ENCODE measurements at places on chromosomes 5 and 9.

GRCh38 chr5:80668016-80668969 is 13.5 kb upstream of the DHFR start:
- no peak for DNase-seq

DNA sequence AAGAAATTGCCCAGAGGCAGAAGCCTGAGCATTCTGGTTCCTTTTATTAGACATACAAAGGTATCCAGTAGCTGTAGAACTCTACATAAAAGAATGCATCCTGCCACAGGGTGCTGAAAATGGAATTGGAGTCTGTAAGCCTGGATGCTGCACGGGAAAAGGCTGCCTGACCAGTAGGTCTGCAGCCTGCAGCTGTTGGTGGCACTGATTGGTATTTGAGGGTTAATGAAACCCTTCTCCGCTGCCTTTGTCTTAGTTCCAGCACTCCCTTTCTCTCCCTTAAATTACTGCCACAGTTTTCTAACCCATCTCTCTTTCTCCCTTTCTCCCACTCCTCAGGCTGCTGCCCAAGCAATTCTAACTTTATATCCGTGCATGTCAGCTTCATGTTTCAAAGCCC is 64.7 kb downstream of the BRINP1 start:
- no peak for DNase-seq

DNA sequence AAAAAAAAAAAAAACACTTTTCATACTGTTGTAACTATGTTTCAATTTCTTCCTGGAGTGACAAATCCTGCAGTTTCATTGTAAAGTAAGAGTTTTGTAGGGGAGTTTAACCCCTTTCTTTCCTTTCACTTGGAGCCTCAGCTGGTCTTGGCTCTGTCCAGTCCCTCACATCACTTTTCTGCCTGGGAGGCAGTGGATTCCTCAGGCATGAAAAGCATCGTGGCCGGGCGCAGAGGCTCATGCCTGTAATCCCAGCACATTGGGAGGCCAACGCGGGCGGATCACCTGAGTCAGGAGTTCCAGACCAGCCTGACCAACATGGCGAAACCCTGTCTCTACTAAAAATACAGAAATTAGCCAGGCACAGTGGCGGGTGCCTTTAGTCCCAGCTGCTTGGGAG is 45.6 kb upstream of the MYO10 start:
- no peak for DNase-seq

DNA sequence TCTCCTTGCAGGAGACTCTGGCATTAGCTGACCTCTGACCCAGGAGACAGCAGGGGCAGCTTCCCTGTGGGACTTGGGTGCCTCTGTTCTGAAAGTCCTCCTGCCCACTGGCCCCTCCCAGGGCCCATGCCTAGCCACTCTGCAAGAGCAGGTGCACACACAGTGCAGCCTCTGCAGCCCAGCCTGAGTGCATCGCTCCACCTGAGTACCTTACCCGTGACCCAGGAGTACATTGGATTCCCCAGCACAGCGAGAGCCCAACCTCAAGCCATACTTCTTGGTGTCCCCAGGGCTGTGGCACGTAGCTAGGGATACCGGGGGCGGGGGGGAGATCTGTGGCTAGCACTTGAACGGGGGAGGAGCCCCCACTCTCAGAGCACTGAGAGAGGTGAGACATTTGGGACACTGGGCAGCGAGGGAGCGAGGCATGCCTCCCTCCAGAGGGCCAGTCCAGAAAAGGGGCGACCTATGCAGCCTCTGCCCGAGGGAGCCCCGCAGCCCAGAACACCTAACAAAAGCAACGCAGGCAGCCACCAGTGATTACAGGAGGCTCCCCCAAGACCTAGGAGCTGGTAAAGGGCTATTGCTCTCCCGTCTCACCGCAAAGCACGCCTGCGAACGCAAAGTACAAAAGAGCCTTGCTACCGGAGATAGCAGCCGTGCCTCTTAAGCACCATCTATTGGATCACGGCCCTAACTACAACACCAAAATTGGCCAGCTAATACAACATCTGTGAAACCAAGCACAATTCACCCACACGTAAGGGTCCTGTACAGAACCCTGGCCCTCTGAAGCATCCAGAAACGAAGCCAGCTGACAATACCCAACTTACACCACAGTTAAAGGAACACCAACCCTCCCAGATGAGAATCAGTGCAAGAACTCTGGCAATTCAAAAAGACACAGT is 826 bp upstream of the PRDM9 start:
- DNase-seq, result peak; percentile 29

- DNase-seq, result no peak
These were observed 83.5 kb downstream of the RANBP17 start for GRCh38 chr5:170945275-170945674.

GRCh38 chr5:180799902-180800801 is 2.5 kb downstream of the MGAT1 start:
- DNase-seq, result no peak

GRCh38 chr9:128498911-128499310 is 5.6 kb upstream of the GLE1 start:
- DNase-seq, result no peak

DNA sequence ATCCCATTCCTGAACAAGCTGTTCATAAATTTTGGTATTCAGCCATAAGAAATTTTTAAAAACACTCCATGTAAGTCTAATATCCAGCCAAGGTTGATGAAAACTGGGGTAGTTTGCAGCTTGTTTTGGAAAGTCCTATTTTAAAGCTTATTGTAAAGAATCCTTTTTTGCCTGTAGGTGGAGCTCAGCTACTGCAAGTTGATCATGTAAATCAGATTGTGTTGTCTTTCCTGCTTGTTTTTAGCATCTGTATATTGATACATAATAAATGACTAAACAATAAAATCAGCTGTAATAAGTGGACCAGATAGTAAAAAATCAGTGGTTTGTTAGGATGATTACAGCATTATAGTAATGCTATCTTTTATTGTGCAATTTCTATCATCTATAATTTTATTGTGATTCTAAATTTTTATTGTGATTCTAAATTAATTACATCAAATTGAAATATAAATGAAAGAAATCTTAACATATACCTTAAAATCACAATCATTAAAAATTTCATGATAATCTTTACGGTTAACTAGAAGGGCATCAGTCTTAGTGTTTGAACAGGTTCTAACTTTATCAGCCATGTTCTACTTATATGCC is 42.4 kb downstream of the CWC27 start:
- peak; percentile 21 for DNase-seq

GRCh38 chr5:75601567-75601966 is 9.7 kb upstream of the ANKDD1B start:
- DNase-seq, result no peak

DNA sequence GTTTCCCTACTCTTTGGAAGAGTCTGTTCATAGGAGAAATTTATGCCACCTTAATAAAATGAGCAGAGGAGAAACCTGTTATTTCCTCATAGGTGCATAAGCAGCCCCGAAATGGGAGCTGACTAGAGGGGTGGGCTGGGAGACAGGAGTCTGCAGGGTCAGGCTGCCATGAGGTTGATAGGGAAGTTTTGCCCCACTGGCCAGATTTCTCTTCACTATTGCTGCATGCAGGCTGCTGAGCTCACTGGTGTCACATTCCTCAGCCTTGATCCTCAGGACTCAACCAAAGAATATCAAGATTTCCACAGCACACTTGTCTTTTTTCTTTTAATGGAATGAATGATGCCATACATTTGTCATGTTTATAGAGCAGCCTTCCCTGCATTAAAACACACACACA is 60.7 kb downstream of the BHMT start:
- DNase-seq, result no peak

DNA sequence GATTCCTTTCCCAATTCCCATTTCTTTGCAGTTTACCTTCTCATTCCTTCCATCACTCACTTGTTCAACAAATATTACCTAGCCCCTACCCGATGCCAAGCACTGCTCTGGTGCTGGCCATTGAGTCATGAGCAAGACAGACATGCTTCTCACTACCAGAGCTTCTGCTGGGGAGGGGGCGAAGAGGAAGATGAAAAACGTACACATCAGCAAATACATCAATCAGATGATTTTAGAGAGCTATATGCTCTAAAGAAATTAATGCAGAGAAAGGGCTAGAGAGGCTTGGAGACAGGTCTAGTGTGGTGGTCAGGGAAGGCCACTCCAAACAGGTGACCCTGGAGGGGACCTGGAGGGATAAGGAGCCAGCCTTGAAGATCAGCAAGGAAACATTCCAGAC is 14.4 kb upstream of the FAT2 start:
- no peak for DNase-seq

DNA sequence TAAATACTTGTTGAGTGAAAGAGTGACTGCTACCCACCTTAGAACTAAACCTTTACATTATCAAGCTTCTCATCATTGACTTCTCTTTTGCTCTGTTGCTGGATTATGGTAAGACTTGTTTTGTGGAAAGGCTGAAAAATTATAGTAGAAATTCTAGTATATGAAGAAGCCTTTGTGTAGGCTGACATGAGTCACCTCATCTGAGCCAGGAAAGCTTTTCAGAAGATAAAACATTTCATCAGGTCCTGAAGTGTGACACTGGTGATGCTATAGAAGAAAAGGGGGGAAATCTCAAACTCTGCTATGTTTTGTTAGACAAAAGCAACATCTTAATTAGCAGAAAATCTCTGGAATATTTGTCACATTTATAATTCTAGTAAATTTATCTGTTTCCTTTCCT is 18.4 kb upstream of the SLC44A1 start:
- DNase-seq, result no peak

- DNase-seq, result no peak
These were observed 49.0 kb upstream of the TNFSF15 start for GRCh38 chr9:114854736-114855355.

DNA sequence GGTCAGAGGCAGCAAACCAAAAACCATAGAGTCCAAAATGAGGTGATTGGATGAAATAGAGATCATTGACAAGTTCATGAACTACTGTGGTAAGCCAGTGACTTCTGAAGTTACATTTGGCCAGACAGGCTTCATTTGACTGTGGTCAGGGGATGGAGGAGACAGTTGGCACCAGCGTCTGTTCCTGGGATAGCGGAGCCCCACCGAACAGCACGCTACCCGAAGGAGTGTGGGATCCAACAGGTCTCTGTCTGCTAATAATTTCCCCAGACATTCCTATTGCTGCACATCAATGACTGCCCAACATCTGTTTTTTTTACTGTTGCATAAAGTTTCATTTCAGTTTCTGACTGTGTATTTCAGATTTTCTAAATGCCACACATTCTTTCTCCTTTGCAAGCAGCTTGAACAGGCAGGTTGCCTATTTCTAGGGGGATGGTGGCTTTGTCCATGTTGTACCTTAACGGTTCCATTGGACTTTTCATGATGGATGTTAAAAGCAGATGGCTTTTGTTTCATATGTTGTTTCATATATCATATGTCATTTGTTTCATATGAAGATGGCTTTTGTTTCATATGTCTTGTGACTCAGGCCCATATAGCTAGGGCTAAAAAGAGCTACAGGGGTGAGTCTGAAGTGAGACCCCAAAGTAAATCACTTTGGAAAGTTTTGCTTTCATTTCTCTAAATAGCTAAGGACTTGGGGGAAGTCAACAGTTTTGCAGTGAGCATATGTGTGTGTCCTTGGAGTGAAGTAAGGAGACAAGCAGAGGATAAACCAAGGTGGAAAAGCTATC is 180.8 kb downstream of the GOLPH3 start:
- DNase-seq, result no peak

GRCh38 chr9:126304971-126305320 is 21.7 kb upstream of the MVB12B start:
- no peak for DNase-seq

DNA sequence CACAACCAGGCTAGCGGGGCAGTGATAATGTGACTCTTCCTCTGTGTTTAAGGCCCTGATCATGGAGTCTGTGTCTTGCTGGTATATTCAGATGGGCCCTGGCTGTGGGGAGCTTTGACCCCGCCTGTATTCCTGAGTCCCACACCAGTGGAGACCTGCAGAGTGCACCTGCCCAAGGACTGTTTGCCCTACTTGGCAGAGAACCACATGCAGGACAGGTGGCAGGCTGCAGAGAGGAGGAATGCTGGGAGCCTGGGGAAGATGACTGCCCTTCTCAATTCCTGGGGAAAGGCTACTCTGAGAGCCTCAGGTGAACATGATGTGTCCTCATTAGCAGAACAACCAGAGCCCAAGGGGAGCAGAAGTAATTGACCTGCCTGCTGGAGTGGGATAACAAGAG is 36.2 kb downstream of the IARS1 start:
- no peak for DNase-seq

- no peak for DNase-seq
These were observed 117.2 kb downstream of the APBA1 start for GRCh38 chr9:69554945-69555344.

- DNase-seq, result no peak
These were observed 65.2 kb upstream of the RNF130 start for GRCh38 chr5:180136630-180137381.

GRCh38 chr5:6087576-6087975 is 290.8 kb downstream of the MED10 start:
- DNase-seq, result no peak

DNA sequence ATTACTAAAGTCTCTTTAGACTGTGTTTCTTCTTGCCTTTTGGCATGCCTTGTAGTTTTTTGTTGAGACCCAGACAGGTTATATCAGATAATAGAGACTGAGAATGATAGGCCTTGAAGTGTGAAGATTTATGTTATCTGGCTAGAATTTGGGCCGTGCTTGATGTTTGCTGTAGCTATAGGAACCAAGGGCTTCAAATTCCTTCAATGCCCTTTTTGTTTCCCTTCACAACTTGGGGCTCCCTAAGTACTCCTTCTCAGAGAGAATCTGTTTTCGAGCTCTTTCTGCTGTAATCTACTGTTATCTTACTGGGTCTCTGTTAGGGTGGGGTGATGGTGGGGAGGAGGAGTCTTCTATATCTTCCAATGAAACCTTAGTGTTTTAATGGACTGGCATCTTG is 95.3 kb upstream of the CKMT2 start:
- no peak for DNase-seq

DNA sequence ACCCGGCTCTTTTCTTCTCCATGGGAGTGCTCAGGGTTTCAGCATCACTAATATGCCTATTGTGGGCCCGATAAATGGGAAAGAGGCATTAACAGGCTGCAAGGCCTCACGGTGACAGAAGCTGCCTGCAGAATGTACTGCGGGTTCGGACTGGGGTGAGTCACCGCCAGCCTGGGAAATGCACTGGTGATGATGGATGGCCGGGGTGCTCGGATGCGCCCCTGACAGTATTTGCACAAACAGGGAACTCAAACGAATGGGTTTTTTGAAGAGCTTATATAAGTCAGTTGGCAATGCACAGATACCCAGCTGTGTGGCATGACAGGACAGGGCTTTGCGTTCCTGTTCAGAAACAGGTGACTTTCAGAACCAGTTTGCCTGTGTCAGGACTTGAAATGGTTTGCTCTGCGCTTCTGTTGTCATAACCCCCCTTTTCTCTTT is 42.0 kb upstream of the PITX1 start:
- DNase-seq, result no peak
